ENCODE measurements at places on chromosomes 3 and 15.
A peak's percentile ranks its signal among the peaks of the same experiment; 100 is the strongest.

DNA sequence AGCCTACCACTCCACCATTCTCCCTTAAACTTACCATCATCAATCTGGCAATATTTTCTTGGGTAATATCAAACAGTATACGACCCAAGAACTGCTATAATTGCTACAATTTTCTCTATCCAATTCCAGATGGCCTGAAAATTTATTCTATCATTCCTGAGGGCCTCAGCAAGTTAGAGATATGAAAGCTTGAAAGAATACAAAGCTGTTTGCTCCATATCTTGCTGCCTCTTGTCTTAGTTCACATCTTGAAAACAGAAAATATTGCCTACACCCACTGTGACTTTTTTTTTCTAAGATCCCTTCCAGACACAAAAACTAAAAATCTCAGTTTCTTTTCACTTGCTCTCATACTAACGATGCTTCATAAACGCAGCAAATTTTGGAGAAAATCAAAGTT is 898.9 kb downstream of the OTOL1 start:
- no peak for DNase-seq

DNA sequence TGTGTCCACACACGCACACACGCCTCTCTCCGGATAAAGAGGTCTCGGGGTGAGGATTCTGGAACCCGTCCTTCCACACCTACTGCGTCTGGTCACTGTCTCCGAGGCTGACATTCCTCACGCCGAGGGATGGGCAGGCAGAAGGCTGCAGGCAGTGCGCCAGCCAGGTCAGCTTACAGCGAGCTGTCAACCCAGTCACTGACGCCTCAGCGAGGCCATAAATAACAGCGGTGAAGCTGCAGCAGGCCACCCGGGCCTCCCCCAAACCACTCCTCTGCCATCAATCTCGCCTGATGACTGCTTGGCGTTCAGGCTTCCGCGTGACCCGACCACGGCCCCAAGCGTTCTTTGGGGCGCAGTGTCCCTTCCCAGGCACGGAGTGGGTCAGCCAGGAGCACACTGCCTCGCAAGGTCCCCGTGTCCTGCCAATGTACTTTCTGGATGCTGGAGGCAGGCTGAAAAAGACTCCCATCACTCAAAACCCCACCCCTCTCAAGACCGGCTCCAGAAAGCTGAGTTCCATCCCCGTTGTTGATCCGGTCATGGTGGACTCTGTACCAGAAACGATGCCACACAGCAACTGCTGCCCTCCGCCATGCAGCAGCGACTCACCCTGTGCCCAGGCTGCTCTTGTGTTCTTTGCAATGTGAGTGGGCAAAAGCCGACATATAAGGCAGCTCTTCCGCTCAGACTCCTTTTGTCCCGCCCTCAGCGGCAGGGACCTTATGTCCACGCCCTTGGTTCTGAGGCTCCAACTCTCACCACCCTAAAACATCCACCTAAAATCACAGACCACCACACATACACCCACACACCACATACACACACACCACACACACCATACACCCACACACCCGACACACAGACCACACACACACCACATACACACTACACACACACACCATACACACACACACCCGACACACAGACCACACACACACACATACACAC is 27.1 kb downstream of the CPN2 start:
- DNase-seq = peak; percentile 90

- peak; percentile 84 for DNase-seq
Observed at GRCh38 chr15:75042730-75043508, 19.5 kb downstream of the PPCDC start.

DNA sequence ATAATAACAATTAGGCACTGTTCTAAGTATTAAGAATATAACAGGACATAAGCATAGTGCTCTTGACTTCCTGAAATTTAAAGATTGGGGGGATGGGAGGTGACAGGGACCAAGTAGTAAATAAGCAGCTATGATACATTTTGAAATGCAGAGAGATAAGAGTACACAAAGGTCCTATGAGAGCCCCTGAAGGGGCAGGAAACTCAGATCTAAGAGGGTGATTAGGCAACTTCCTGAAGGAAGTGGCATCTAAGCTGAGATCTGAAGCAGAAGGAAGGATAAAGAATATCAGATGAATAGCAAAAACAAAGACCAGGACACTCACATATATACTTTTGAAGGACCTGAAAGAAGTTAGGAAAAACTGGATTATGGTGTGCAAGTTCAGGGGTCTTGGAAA is 415.2 kb upstream of the FRG2C start:
- DNase-seq = no peak

- DNase-seq = no peak
Observed at GRCh38 chr3:150049317-150049716, 78.6 kb upstream of the PFN2 start.

DNA sequence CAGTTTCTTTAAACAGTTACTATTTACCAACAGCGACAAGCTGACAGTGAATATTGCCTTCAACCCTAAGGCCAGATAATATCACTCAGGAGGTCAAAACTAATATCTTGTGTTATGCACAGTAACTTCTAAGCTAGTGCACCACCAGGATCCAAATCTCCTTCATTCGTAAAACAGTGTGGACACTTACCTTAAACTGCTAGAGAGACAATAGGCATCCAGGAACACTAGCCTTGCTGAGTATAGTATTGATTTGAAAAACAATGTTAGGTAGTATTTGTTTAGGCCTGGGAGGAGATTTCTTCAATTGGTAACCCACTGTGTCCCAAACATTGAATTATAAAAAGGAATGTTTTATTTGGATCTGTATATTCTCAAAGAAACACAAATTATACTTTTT is 707.9 kb upstream of the UBE2E2 start:
- DNase-seq = no peak

GRCh38 chr3:13069495-13069894 is 3.7 kb downstream of the IQSEC1 start:
- no peak for DNase-seq

- DNase-seq = no peak
Observed at GRCh38 chr3:27509376-27509775, 25.2 kb upstream of the SLC4A7 start.

DNA sequence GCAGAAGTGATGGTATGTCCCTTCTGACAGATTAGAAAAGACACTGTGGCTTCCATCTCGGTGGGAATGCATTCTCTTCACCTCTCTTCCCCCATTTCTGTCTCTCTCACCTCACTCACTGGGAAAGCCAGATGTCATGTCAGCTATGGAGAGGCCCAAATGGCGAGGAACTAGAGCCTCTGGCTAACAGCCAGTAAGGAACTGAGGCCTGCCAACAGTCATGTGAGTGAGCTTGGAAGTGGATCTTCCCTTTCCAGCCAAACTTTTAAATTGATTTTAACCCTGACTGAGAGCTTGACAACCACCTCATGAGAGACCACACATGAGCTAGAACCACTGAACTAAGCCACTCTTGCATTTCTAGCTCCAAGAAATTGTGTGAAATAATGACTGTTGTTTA is 35.2 kb upstream of the CDAN1 start:
- DNase-seq = peak; percentile 67

GRCh38 chr15:89329329-89330084 is 5.1 kb downstream of the POLG start:
- no peak for DNase-seq

- DNase-seq = no peak
Observed at GRCh38 chr3:192215-192929, 4.2 kb upstream of the CHL1 start.

DNA sequence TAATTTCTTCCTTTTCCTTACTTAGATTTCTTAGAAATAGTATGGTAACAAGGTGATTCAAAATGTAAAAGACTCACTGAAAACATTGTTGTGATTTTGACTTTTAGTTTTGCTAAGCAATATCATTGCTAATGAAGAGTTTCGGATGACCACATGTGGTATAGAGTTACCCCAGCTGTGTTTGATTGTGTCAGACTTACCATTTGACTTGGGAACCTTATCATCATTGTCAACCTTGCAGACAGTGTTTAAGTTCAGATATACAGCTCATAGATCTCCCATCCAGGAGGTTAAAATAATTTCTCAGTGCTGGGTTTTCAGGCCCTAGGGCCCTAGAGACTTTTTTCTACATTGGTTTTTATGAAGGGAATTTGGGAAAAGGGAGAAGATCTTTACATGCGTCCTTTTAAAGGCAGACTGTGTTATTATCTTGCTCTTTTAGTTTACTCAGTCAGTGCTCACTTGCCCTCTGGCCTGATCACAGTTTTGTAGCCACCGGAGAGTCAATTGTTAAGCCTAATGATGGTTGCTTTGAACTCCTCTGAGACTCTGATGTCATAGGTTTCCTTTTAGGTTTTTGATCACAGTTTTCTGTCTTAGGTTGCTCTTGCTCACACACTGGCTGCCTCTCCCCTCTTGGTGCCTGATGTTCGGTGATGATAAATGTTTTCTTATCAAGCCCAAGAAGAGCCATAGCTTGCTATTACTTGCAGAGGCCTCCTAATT is 133.5 kb upstream of the ZPLD1 start:
- no peak for DNase-seq

- DNase-seq = no peak
Observed at GRCh38 chr3:10468613-10469354, 36.6 kb downstream of the ATP2B2 start.

DNA sequence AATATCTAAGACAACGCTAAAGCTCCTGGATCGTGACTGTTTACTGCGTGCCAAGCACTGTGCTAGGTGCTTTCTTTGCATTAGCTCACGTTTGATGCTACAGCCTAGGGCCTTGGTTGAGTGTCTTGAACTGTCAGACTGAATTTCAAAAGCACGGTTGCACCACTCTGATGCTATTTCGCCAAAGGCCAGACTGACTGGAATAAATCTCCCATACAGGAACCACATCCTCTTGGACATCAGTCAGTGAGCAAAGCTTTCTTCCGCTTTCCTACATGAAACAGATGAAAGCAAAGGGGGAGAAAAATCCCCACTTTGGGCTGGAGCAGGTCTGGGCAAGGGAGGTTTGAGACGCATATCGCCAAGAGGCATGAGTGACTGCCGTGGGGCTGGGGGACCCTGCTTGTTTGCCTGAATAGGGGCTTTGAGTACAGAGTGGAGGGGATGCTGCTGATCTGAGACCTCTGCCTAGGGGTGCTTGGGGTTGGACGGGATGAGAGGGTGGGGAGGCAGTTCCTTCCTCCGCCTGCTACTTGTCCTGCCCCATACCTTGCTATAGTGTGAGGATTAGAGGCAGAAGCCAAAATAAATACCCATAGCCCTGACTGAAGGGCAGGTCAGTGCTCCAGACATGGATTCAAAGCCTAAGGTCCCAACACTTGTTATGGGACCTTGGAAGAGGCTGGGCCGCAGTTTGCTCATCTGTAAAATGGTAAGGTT is 5.3 kb downstream of the FGD5 start:
- DNase-seq = no peak

GRCh38 chr15:101051291-101052030 is 132.3 kb downstream of the LRRK1 start:
- DNase-seq = peak; percentile 60

GRCh38 chr3:38587548-38588131 is 61.8 kb downstream of the SCN5A start:
- DNase-seq = no peak

GRCh38 chr3:170563712-170564423 is 22.0 kb downstream of the SLC7A14 start:
- DNase-seq = no peak

- DNase-seq = no peak
Observed at GRCh38 chr3:129399895-129400357, 28.5 kb downstream of the EFCAB12 start.

- DNase-seq = no peak
Observed at GRCh38 chr3:149366941-149367840, 10.3 kb downstream of the TM4SF1 start.

- DNase-seq = no peak
Observed at GRCh38 chr3:134477938-134478337, 7.8 kb downstream of the ANAPC13 start.

DNA sequence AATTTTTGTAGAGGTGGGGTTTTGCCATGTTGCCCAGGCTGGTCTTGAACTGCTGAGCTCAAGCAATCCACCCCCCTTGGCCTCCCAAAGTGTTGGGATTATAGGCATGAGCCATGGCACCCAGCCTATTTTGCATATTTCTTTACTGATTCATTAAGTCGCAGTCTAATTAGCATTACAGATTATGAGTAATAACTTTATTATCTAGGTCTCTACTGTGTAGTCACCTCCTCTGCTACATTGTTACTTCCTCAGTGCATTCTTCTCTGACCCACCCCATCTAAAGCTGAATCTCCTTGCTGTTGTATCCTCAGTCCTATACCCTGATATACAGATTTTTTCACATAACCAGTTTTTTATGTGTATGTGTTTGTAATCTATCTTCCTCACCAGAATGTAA is 61.7 kb downstream of the TFDP2 start:
- no peak for DNase-seq

- DNase-seq = no peak
Observed at GRCh38 chr15:60483042-60483441, 4.1 kb upstream of the ICE2 start.

- DNase-seq = no peak
Observed at GRCh38 chr15:71575474-71576045, 234.8 kb upstream of the NR2E3 start.

DNA sequence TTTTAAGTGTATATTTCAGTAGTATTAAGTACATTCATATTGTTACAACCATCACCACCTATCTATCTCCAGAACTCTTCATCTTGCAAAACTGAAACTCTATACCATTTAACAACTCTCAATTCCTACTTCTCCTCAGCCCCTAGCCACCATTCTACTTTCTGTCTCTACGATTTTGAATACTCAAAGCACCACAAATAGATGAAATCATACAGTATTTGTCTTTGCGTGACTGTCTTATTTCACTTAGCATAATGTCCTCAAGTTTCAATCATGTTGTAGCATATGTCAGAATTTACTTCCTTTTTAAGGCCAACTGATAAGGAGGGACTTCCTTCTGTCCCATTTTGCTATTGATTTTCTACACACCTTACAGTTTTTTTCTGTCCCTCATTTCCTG is 593.3 kb downstream of the FHIT start:
- no peak for DNase-seq

DNA sequence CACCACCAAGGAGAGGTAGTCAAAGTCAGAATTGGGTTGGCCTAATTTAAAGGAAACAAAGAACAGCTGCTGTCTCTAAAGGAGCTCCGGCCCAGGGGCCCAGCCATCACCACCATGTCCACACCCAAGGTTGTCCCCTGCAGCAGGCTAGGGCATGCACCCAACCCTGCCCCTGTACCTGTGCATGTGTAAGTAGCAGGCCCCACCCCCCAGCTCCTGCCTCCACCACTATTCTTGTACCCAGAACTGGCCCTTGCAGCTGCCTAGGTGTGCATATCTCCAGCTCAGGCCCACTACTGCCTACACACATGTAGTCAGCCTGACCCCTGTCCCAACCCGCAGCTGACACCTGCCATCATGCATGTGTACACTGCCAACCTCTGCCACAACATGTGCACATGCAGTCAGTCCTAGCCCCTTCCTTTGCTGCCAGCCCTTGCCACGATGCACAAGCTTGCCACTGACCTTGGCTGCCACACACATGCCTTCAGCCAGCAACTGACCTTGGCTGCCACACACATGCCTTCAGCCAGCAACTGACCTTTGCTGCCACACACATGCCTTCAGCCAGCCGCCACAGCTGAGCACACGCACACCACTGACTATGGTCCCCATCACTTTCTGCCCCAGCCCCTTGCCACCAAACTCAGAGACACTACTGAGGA is 39.7 kb downstream of the FGF12 start:
- DNase-seq = no peak
